ENCODE measurements at places on chromosomes 16 and 17. TPM values are rescaled to one million over a fixed set of nuclear protein-coding genes. Genes with fewer than 3 reads are reported as not detected.

The GJC1 gene
- polyA plus RNA-seq = 38.7 TPM

DNA sequence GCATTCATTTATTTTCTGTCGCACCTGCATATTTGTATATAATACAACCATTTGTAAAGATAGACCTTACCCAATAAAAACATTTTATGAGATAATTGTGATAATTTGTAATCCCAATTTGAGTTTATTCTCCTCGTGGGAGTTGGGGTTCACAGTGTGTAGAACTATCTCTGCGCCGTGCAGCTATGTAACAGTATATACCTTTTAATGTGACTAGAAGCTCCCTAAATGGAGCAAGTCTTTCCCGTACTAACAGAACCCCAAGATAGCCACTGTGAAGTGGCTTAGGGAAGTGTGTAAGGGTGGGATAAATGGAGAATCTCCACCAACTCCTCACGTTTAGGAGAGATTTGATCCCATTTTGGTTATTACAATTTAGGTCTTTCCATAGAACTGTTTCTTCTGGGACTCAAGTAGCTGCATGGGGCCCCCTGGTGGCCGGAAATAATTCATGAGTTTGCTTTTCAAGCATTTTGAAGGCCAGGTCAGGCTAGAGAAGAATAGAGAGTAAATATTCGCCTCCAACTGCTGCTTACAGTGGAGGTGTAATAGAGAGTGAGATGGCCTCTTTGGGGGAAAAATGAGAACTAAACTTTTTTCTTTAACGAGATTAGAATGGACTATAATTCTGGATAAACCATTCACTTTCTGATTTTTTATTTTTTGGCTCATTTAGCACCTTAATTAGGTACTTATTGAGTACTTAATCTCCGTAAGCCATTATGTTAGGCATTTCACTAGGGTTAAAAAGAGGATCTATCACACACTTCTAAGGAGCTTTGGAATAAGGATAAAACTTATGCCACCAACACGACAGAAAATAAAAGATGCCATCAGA is 4.5 kb downstream of the TMEM100 start:
- DNase-seq = no peak

GRCh38 chr17:77848257-77848656 is 110.2 kb upstream of the TNRC6C start:
- DNase-seq = no peak

GRCh38 chr16:77037696-77038347 is 153.2 kb upstream of the MON1B start:
- no peak for DNase-seq

- no peak for DNase-seq
These were observed 26.2 kb upstream of the MYH10 start for GRCh38 chr17:8656693-8657092.

The SPDYE4 gene
- polyA plus RNA-seq = not detected

DNA sequence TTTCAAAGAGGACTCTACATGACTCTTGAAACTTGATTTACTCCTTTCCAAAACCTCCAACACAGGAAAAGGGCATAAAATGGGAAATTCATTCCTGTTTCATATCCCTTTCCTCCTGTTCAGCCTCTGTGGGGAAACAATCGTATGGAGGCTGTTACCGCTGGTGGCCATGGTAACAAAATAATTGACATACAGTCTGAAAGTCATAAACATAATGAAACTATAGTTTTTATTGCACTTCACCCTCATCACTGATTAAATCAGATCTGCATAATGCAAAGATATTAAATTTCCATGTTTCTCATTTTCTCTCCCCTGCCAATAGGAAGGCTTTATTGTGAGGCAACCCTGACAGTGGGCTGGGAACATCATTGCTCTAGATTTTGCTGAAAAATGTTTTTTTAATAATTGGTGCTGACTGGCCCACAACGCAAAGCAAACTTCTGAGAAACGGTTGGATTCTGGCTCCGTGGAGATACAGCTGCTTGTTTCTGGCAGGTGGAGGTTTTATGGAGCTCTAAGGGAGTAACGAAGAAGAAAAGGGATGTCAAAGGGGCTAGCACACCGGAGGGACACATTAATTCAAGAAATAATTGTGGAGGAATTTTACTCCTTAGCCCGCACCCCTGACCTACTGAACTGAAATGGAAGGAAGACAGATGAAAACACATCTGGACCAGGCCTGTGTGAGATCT is 154.2 kb upstream of the SHISA6 start:
- DNase-seq = no peak
